ENCODE measurements at places on chromosomes 7 and 10.

GRCh38 chr7:156984174-156984891 is 26.1 kb downstream of the MNX1 start:
- no peak for DNase-seq

GRCh38 chr10:61973169-61973568 is 71.7 kb downstream of the ARID5B start:
- DNase-seq, result no peak

- DNase-seq, result no peak
These were observed 19.8 kb downstream of the CRHR2 start for GRCh38 chr7:30662431-30662939.

DNA sequence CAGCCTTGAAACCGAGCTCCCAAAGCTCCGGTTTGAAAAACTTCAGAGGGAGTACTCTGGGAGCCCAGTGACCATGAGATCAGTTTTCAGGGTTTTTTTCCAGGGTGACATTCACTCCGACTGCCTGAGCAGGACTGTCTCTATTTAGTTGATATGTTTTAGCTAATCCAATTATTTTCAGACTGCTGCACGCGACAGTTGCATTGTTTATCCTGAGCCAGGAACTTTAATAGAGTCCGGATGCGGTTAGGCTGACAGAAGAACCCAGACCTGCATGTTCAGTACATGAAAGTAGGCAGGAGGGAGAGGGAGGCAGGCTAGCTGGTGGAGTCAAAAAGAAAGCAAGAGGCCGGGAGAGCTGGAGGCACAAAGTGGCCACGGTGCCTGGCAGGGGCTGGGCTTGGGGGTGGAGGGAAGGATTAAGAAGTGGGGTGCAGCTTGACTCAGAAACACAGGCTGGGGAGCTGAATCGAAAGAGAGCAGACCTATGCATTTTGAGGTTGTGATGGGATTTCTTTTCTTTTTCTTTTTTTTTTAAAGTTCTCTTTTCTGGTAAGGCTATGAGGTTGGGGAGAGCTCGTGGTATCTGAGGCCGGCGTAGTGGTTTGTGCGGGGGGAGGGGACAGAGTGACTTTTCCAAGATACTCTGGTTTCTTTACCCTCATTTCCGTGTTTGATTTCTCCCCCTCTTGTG is 5.7 kb downstream of the GATA3 start:
- DNase-seq, result peak; percentile 91

DNA sequence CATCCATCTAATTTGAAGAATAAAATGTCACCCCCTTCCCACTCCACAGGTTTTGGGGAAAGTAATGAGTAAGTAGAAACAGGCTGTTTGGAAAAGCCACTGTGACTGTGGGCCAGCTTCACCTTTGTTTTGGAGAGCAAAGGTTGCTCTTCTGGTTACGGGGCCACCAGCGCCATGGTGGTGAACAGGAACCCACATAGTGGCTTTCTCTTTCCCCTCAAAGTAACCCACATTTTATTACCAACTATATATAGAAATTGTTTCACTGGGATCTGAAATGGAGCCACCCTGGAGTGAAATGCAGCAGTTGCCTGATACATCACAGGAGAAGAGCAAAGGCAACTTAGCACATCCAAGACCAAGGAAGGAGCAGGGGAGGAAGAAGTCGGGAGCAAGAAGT is 112.3 kb upstream of the EFCAB10 start:
- no peak for DNase-seq

DNA sequence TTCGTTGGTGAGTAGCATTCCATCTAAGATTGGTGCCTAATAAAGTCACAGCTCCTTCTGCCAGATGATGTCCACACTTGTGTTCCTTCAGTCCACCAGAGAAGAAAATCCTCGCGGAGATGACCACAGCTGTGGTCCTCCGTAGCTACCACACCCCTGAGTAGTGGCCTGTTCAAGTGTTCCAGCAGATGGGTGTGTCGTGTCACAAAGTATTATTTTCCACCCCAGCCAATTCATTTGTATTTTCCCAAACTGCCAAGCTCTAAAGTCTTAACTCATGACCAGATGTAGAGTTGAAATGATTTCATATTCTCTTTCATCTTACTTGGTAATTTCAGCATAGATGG is 251.3 kb upstream of the TCF7L2 start:
- no peak for DNase-seq

DNA sequence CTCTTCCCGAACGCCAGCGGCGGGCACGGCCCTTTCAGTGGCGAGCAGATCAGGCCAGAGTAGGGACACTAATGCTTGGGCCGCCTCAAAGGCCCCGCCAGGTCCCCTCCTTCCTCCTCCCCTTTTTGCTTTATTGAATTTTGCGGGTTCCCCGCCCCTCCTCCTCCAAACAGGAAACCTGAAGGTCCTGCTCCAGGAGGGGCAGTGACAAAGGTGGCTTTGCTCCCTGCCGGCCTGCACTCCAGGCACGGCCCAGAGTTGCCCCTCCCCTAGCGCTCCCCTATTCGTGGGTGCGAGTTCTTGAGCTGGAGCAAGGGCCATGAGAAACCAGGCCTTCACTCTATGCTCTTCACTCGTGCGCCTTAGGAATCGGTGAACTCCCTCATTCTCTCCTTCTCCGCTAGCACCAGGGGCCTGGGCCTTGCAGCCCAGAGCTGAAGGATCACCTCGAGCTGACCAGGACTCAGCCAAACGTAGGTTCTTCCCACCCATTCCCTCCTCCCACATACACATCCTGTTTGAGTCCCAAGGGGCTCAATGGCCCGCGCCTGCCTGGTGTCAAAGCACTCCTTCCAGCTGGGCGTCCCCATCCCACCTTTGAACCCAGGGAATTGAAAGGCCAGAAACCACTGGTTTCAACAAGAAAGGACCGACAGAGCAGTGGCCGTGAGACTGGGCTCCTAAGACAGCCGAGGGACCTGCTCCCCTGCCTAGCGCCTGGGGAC is 619 bp upstream of the HOXA6 start:
- no peak for DNase-seq

GRCh38 chr7:77197141-77197540 is 2.5 kb downstream of the FGL2 start:
- DNase-seq, result no peak

DNA sequence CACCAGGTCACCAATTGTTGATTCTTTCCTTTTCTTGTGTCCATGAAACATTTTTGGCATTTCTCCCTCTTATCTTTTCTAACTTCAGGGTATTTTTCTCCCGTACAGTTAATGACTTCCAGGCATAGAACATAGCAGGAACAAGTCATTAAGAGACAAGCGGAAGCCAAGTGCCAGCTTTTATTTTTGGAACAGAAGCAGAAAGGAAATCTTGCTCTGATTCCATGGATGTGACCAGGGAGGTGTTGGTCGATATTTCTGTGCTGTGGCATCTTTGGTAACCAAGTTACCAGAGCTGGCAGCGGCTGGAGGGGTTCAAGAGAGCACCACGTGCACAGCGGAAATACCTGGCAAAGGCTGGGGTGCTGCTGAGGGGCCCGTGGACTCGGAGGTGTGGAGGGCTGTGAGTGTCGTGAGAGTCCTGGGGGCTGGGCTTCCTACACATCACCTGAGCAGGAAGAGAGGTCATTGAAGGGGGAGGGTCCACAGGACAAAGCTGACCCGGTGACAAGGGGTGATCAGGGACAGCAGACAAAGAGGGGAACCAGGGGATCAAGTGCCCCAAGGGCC is 1.8 kb downstream of the LLCFC1 start:
- DNase-seq, result no peak

DNA sequence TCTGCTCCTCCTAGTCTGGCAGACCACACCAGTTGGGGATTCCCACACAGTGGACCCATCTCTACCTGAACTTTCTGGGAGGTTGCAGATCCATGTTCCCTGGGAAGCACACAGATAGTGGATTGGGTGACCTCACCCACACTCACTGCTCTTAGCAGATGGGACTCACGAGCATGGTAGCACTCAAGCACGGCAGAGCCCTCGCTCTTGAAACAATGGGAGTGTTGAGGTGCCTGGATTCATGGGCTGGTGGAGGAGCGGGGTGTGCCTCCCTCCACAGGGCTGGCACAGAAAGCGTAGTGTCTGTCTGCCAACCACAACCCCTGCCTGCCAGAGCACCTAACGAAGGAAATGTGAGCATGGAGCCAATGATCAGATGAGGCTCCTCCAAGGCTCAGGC is 568.0 kb downstream of the POM121L12 start:
- DNase-seq, result no peak

DNA sequence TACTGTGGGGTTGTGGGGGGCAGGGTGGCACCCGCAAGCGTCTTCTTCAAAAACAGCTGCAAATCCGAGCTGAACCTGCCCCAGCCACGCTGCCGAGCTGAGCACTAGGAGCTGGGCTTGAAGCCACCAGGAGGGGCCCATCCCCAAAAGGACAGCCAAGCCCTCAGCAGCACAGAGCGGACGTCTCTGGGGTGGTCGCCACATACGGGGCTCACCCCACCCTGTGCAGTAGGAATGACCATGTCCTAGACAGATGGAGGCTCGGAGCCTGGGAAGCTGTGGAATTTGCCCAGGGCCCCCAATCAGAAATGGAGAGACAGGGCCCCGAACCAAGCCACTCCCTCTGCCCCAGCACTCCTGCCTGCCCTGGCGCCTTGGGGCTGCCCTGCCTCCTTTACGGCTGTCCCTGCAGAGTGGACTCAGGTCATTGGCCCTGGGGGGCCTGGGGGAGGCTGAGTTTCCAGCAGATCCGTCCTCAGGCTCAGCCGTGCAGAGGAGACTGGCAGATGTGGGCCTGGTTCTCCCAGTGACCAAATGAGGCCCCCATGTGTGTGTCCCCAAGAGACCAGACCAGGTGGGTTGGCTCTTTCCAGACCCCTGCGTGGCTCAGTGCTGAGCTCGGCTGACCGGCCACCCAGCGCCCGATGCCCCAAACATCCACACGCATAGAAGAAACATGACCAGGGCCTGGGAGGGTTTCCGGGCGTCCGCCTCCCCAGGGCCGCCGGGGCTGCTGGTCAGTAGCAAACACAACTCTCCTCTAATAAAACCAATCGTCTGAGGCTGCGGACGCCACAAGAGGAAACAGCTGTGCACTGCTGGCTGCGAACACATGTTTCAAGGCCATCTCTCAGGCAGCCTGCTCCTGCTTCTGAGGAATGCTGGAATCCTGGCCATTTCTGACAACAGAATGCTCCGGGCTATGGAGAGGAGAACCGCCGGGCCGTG is 54.9 kb downstream of the PDGFA start:
- DNase-seq, result no peak

GRCh38 chr7:2237109-2237602 is 4.4 kb upstream of the MAD1L1 start:
- DNase-seq, result no peak
